ENCODE measurements at places on chromosomes 5 and 9. TPM values are rescaled to one million over a fixed set of nuclear protein-coding genes. Genes with fewer than 3 reads are reported as not detected.

Gene GPR150
- 0.74 TPM for total RNA-seq

Gene DOLPP1
- 26.6 TPM for total RNA-seq

Gene CCDC69
- 175 TPM for total RNA-seq

Gene ARID3C
- total RNA-seq = not detected

Gene SLIT3
- 29.9 TPM for total RNA-seq

Gene FYB1
- total RNA-seq = 20.5 TPM

Gene IL12B
- not detected for total RNA-seq
